ENCODE measurements at places on chromosomes 1 and 21.
A peak's percentile ranks its signal among the peaks of the same experiment; 100 is the strongest.

DNA sequence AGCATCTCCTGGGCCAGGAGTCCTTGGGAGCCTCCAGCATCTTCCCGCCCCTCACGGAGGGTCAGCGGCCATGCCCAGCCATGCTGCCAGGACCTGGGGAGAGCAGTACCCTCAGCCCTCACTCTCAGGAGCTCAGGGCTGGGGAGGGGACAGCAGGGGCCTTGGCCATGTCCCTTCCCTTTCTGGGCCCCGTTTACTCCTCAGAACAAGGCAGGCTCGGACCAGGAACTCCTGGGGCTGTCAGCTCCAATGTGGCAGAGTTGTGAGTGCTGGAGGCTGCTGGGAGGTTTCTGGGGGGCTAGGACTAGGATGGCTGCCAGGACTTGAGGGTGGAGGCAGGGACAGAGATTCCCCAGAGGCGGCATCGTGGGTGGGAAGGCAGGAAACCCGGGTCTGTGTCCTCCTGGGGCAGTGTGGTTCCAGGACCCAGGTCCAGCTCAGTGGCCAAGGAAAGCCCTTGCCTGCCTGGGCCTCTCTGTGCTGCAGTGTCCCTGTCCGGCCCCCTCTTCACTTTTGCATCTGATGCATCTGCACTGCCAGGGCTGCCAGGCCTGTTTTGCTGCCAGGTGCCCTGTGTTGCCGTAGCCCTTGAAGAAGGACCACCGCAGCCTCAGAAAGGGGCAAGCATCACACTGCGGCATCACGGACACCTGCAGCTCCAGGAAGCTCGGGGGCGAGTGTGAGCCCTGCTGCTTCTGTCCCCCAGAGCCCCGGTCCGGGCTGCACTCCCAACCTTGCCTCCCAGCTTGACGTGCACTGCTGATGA is 223.9 kb downstream of the CAMTA1 start:
- no peak for DNase-seq

GRCh38 chr1:53868565-53868964 is 21.0 kb downstream of the YIPF1 start:
- no peak for DNase-seq

DNA sequence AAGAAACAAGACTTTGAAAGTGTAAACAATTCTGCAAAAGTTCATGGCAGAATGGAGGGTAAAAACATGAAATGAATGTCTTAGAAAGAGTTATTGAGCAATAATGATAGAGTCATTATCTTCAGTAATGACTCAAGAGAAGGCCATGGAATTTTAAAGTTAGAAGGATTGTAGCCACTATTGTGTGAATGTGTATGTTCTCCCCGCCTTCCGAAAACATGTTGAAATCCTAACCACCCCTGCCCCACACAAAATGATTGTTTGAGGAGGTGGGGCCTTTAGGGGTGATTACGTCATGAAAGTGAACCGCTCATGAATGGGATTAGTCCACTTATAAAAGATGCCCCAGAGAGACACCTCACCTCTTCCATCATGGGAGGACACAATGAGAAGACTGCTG is 93.8 kb upstream of the CCDC190 start:
- no peak for DNase-seq

DNA sequence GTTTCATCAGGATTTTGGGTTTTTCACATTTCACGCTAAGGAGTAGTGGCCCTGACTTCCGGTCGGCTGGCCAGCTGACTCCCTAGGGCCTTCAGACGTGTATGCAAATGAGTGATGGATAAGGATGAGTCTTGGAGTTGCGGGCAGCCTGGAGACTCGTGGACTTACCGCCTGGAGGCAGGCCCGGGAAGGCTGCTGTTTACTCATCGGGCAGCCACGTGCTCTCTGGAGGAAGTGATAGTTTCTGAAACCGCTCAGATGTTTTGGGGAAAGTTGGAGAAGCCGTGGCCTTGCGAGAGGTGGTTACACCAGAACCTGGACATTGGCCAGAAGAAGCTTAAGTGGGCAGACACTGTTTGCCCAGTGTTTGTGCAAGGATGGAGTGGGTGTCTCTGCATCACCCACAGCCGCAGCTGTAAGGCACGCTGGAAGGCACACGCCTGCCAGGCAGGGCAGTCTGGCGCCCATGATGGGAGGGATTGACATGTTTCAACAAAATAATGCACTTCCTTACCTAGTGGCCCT is 23.1 kb upstream of the TNFRSF1B start:
- peak; percentile 92 for DNase-seq

GRCh38 chr1:65480684-65481405 is 60.4 kb downstream of the LEPR start:
- DNase-seq = no peak

GRCh38 chr1:170853867-170854266 is 81.5 kb upstream of the MROH9 start:
- DNase-seq = no peak

DNA sequence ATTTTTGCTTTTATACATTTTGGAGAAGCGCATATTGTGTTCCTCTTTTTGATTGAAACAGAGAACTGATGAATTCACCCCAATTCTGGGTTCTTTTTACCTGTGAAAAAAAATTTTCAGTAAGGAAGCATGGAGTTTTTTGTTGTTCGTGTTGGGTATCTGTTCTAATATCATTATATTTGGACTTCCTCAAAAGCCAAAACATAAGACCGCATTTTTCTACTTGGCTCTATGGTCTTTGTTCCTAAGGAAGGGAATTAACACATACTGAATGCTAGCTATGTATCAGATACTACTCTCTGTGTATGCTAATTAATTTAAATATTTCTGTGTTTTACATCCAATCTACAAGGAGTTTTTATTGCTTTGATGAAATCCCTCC is 12.9 kb downstream of the EPB41 start:
- DNase-seq = no peak

DNA sequence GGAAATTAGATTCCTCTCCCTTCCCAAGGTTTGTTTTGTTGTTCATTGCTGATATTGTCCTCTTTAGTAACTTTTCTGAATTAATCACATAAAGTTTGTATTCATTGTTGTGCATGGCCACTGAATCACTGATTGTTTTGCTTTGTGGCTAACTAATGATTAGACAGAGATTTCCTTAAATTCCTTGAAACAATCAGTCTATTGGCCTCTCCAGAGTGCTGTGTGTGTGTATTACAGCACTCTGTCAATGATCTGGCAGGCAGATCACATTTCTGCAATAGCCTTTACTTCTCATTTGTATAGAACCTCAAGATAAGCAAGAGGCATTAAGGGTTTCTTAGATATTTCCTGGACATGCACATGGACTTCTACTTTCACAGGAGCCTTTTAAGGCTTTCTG is 78.6 kb downstream of the DUSP10 start:
- DNase-seq = peak; percentile 16

DNA sequence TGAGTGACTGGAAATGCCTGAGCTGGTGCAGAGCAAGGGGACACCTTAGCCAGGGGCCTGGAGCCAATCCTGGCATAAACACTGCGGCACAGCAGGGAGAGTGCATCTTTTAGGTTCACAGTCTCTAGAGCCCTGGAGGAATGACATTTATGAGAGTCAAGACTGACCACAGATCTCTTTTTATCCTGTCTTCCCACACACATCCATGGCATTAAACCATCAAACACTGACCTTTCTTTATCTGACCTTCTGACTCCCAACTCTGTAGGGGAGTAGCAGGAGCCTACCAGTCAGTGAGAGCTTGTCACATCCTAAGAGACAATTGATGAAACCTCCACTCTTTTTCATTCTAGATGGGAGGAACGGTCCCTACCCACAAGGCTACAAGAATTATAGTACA is 7.9 kb downstream of the CD34 start:
- no peak for DNase-seq

DNA sequence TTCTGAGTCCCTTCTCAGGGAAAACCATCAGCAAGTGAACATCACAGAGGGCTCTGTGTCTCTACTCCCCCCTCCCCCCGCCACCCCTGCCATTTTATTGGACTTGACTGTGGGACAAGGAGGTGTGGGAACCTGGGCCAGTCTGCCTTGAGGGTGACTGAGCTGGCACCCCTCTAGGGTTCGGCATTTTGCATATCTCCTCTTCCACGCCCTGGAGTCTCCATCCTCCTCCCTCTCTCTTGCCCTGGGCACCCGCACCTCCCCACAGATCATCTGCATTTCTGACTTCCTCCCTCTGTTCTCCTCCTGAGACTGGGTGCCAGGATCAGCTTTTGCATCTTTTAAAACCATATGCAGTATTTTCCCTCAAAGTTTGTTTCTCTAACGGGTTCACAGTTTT is 107.1 kb upstream of the ERRFI1 start:
- no peak for DNase-seq

GRCh38 chr1:92872719-92873118 is 40.9 kb downstream of the RPL5 start:
- no peak for DNase-seq

All from GM03348 (cell line).